ENCODE measurements at places on chromosomes 7 and 10.

DNA sequence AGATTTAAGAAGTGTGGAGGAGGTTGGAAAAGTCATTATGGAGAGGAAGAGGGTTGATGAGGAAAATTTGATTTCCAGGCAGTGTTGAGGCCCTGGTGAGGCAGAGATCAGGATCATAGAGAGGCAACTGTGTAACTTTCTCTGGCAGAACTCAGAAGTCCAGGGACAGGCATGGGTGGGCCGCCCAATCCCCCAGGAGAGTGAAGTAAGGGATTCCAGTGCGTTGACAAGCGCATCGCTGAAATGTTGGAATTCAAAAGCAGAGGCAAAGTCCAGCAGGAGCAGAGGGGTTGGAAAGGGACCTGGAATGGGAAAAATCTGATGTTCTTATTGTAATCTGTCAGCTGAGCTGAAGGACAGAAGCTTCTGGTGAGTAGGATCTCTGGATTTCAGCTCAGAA is 207.3 kb downstream of the FAM107B start:
- DNase-seq = no peak

DNA sequence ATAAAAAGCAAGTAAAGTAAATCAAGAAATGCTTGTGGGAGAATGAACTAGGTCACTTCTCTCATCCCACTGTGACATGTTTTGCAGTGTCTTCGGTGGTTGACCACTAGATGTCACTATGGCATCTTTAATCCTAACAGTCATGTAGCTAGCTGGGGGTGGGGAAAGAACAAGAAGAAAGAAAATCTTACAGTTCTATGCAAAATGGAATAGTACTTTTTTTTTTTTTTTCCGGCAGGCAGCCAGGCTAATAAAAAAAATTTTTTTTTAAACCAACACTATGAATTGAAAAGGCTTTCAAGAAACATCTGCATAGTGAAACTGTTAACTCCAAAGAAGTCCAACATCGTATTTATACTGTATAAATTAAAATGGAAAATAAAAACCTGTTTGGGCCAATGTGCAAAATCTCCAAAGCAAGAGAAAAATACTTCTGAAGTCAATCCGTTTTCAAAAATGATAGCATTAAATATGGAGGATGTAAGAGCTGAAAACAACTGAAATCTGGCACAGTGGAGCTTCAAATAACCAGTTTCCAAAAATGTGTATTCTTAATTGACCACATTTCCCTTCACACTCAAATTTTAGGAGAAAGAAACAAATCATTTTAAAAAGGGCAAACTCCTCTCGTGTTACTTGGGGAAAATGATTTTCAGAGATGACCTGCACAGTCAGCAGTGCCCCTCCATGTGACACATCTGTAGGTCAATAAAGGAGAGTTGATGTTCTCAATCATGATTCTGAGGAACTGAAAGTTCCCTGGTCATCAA is 38.5 kb downstream of the CDK1 start:
- DNase-seq = peak; percentile 74

DNA sequence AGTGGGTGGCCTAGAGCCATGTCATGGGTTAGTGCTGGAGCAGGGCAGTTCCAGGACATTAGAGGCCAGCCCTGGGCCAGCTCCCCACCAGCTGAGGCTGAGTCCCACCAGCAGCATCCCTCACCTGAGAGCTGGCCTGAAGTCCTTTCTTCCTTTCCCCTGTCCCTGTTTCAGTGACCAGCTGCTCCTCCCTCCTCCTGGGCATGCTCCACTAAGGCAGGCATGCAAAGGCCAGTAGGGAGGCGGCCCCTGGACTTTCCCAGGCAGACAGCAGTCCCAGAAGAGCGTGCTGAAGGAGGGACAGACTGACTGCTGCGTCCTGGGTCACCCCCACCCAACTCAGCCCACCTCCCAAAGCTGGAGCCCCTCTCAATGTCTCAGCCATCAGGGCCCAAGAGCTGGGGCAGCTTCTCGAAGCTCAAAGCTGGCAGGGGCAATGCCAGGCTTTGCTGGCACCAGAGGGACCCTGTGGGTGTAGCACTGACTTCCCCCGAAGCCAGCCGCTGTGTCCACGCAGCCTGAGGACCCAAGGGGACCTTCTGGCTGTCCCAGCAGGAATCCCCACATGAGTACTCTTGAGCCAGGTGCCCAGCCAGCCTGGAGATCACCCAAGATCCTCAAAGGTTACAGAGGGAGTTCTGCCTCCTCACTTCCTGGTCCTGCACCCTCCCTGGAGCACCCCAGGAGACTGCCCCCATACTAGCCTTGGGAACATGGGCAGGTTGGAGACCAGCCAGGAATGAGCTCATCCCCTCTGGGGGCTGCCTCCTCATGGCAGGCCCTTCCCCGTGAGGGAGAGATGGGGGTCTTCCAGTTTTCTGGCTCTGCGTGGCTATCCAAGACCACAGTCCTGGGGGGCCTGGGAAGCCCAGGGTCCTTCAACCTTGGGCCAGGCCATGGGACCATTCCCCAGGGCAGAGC is 35.2 kb upstream of the RET start:
- DNase-seq = no peak

- no peak for DNase-seq
Measured at GRCh38 chr10:4129866-4130477, 345.0 kb upstream of the KLF6 start.

DNA sequence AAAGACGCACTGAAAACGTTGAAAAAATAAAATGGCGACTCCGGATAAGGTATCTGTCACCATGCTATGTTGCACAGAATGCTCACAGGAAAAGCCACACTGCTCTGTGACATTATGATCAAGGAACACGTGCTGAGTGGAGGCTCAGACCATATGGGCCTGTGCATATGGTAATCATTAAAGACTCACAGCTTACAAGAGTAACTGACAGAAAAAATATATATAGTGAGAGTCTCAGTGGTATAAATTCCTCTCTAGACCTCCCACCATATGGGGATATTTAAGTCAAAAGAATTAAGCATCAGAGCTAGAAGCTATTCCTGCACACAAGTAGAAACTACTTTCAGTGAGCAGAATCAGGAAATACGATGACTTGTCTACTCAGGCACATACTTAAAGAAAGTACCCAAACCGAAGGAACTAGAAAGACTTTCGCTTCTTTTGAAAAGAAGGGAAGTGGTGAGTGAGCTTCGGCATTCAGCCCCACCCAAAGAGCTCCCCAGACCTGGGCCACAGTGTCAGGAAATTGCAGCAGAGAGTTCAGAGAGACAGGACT is 65.1 kb upstream of the MPP7 start:
- peak; percentile 93 for DNase-seq

Data from inflammatory macrophage treated with lipopolysaccharide for 4 hours (primary cell).